NCI-H2227 treated with DMSO at 0.1 percent for 48 hours (cell line): ENCODE measurements at places on chromosomes 2 and 18.

DNA sequence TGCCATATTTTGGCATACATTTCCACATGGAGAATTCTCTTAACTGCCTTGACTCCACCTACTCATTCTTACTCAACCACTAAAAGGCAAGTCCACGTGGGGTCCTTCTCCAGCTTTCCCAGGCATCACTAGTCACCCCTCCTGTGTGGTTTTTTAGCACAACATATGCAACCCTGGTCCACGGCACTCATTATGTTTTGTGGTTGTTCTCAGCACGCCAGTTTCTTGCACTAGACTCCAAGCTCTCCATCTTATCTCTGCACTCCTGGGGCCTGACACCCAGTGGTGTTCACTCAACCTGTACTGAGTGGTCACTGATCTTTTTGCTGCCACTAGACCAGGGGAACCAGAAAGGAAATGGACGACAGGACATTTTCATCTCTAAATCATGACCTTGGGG, 18.0 kb downstream of the MARCHF4 start:
- DNase-seq = no peak

DNA sequence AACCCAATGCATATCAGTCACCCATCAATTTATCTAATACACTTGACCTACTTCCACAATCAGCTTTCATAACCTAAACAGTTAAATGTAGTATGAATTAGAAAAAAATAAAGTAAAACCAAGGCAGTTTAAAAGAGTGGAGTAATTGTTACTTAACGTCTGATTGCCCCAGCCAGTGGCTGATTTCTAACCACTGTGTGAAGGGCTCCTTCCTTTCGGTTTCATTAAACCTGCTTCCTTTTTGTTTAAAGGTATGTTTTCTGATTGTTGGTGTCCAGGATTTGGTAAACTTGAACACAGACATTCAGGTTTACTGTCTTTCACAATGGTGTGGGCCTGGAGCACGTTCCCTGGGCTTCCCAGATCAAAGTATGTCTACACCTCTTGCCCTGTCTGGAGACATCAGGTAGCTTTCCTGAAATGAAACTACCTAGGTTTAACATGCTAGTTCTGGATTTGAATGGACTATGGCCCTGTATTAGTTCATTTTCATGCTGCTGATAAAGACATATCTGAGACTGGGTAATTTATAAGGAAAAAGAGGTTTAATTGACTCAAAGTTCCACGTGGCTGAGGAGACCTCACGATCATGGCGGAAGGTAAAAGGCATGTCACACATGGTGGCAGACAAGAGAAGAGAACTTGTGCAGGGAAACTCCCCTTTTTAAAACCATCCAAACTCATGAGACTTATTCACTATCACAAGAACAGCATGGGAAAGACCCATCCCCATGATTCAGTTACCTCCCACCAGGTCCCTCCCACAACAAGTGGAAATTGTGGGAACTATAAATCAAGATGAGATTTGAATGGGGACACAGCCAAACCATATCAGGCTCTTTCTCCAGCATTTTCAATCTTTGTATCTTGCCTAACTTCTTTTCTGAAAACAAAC, 605.2 kb upstream of the ID2 start:
- DNase-seq = no peak

GRCh38 chr2:60629305-60629662, 75.8 kb upstream of the BCL11A start:
- no peak for DNase-seq

- DNase-seq = no peak
These were observed 329.4 kb upstream of the LYPD1 start for GRCh38 chr2:132999421-132999820.

GRCh38 chr2:152499331-152499816, 164.4 kb downstream of the FMNL2 start:
- no peak for DNase-seq

- no peak for DNase-seq
These were observed 125.4 kb upstream of the CTNNA2 start for GRCh38 chr2:79387431-79387830.

DNA sequence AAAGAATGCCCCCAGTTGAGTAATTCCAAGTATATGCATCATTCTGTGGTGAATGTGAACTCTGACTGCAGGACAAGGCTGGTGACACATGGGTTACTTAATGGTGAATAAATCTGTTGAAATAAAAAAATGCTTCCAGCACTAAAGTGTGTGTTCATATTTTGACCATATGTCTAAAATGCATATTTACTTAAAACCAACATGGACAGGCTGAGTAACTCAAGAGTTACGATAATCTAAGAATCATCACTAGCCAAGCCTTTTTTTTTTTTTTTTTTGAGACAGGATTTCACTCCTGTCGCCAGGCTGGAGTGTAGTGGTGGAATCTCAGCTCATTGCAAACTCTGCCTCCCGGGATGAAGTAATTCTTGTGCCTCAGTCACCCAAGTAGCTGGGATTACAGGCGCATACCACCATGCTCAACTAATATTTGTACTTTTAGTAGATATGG, 47.1 kb upstream of the CCBE1 start:
- no peak for DNase-seq

DNA sequence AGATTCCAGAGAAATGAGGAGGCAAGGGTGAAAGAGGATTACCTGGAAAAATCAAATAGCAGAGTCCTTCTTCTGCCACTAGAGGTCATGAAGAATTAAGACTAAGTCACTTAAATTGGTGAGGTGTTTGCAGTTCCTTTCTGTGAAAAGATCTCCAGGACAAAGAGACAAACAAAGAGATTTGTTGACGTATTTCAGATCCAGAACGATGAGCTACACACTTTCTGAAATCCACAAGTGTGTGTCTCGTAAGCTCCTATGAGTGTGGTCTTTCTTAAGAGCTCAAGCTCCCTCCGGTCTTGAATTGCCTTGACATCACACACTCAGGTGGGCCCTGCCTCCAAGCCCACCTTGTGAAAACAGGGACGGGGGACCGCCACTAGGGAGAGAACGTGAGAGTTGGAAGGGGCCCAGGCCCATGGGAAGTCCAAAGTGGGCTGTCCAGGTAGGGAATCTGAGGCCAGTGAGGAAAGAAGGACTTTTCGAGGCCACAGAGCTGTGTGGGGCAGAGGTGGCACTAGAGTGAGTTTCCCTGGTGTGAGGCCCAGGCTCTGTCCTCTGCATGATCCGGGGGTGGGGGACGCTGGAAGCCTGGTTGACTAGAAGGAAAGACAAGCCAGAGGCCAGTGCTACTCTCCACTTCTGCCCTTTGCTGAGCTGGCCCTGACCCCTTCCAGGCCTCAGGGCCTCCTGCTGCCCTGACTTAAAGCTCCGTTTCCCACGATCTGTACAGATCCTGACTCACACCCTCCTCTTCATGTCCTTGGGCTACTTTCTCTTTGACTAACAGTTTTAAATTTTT, 168.1 kb upstream of the NCK2 start:
- no peak for DNase-seq

DNA sequence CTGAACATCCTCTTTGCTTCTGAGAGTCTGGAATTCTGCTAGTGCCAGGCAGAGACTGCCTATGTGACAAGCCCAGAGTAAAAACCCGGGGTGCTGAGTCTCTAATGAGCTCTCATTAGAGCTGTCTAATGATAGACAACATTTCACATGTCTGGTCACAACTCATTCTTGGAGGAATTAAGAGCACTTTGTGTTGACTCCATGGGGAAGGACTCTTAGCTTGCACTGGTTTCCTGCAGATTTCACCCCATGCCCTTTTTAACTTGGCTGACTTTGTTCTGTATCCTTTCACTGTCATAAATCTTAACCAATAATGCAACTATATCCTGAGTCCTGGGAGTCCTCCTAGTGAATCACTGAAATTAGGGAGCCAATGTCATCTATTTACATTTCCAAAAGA, 33.5 kb downstream of the FBXO15 start:
- no peak for DNase-seq

- no peak for DNase-seq
These were observed 41.4 kb downstream of the TET3 start for GRCh38 chr2:74025971-74026612.

- DNase-seq = no peak
These were observed 6.4 kb downstream of the SLC8A1 start for GRCh38 chr2:40445467-40445866.

- no peak for DNase-seq
These were observed 39.4 kb downstream of the KIF5C start for GRCh38 chr2:148914463-148914862.

DNA sequence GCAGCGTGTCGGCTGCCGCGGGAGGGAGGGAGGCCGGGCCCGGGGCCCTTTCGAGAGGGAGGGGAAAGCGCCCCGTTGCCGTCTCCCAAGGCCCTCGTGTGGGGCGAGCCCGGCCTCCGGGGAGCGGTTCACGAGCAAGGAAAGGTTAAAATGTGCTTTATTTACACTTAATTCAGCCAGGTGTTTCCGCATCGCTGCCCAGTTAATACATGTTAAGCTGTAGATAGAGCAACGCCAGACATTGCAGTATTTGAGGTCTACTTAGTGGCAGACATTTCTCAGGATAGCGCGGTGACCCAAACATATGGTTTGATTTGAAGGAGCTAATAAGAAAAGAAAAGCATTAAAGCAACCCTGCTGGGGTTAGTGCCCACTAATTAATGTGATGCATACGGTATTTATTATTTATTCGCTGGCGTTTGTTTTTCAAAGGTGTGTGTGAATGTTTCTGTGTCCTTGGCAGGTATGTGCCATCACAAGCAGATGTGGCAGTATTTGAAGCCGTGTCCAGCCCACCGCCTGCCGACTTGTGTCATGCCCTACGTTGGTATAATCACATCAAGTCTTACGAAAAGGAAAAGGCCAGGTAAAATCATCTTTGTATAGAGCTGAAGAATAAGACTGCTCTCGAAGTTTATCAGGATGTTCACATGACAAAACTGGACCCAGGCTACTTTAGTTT, 571 bp downstream of the EEF1B2 start:
- DNase-seq = peak; percentile 75

GRCh38 chr2:178892751-178893625, 85.8 kb upstream of the TTN start:
- DNase-seq = no peak

- no peak for DNase-seq
These were observed 34.5 kb downstream of the RAB31 start for GRCh38 chr18:9742524-9743131.

DNA sequence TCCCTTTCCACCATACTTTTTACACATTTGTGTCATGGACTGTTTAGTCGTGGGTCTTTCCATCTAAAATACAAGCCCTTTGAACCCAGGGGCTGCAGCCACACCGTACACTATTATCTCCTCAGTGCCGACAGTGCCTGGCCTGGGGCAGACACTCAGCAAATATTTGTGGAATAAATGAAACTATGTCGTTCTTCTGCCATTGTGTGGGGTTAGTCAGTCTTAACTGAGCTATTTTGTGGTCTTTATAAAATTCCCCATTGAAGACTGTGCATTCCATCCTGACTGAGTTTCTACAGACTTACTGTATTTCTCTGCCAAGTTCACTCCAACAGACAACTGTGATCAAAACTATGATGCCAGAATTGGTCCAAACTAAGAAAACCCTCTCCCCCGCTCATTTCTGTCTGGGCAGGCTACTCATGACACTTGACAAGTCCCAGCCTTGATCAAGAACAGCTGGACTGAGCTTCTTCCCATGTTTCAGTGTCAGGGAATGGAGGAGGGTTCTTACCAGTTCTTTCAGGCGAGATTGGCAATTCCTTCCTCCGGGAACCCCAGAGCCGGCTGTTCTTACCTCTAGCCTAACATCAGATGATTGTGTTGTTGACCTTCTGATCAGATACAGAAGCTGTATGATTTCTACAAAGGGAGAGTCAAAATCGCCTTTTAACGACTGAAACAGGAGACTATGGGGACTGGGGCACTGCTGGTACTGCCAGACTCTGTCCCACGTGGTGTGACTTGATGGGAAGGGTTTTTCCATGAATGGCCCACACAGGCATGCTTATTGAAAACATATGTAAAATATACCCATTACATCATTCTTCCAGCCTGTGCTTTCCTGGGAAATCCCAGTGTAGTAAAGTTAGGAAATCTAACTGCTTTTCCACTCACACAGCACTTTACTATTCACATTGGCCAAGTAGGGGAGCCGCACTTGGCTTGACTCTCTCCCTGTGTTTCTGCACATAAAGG, 77.4 kb upstream of the NPAS2 start:
- DNase-seq = no peak

DNA sequence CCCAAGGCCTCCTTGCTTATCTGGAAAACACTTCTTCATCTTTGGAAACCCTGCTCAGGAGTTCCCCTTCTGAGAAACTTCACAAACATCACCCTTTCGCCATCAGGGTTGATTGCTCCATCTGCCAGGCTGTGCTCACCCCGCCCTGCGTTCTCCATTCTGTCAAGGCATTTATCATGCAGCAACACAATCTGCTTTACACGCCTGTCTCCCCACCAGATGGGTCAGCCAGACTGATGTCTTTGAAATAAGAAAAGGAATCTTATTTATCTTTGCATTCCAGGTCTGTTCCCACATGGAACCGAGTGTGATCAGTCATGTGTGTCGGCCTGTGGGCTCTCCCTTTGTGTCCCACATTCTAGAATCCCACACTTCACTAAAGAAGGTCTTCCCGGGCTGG, 110.0 kb upstream of the ARL4C start:
- no peak for DNase-seq

DNA sequence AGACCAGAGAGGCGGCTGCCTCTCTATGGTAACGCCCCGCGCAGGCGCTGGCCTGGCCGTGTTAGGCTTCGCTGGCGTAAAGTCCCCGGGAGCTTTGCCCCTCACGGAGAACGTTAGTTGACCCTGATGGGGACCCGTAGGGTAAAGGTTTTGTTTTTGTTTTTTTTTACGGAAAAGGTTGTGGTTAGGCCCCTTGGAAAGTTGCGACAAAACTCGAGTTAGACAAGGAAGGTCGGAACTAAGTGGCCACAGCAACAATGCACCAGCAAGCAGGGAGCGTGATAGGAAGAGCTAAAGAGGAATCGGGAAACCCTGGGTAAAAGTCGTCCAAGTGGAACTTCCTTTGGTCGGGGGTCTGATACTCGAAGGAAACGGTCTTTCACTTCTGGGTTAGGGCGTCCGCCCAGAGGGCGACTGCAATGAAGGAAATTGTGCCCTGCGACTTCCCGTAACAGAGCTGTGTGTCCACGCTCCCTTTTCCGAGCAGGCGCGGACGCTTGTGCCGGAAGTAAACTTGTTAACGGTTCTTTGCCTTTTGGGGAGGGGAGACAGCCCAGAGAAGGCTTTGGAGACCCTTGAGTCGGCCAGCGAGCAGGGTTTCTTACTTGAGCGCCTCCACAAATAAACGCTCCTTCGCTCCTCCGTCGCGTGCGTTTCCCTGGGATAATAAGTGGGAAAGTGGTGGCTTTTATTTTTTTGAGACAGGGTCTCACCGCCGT, 493 bp upstream of the CLASP1 start:
- DNase-seq = peak; percentile 98
